EH (cell line): ENCODE measurements at places on chromosomes 1 and 21.

DNA sequence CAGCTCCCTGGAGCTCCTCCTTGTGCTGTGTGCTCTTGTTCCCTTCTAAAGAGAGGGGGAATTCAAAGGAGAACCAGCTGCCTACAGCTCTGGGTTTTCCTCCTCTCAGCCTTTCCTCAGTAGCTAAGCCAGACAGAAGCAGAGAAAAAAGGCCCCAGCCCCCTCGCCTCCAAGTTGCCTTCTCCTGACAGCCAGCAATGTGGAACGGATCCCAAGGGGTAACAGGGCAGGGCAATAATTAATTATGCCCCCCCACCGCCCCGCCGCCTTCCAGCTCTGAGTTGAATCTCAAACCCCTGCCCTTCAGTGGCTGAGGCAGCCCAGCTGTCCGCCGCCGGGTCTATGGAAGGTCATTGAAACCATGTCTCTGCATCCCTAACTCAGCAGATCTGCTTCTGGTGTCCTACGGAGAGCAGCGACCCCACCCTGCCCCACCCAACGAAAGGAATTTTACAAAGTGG, 69.0 kb upstream of the GOLT1A start:
- DNase-seq: no peak

DNA sequence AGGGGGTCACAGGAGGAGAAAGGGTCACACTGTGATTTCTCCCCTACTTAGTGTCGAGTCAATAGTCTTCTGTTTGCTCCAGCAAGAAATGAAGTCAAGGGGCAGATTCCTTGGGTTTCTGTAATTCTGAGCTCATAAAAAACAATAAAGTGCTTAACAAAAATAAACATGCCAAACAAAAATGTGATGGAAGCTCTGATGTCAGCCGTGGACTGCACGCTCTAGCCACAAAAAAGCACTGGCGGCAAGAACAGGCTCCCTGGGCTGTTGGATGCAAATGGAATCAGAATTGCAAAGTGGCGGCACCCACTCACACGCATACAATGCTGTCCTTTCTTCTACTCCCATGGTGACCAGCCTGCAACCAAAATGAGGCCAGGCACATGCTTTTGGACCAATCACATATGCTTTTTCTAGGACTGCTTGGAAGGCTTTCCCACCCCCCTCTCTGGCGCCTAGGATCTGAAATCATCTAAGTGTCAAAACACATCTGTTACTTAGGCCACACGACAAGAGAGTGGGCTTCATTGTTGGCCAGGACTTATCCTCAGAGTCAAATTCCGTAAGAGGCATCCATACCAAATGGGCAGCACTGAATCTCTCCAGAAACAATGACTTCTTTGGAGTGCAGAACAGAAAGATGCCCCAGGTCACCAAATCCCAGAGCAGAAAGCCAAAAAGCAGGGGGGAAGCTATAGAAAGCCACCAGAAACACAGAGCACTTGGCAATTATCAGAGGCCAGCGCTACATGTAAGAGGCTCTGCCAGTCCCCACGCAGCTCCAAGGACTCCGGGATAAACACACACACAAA, 9.2 kb downstream of the C1orf198 start:
- peak; percentile 96 for DNase-seq

DNA sequence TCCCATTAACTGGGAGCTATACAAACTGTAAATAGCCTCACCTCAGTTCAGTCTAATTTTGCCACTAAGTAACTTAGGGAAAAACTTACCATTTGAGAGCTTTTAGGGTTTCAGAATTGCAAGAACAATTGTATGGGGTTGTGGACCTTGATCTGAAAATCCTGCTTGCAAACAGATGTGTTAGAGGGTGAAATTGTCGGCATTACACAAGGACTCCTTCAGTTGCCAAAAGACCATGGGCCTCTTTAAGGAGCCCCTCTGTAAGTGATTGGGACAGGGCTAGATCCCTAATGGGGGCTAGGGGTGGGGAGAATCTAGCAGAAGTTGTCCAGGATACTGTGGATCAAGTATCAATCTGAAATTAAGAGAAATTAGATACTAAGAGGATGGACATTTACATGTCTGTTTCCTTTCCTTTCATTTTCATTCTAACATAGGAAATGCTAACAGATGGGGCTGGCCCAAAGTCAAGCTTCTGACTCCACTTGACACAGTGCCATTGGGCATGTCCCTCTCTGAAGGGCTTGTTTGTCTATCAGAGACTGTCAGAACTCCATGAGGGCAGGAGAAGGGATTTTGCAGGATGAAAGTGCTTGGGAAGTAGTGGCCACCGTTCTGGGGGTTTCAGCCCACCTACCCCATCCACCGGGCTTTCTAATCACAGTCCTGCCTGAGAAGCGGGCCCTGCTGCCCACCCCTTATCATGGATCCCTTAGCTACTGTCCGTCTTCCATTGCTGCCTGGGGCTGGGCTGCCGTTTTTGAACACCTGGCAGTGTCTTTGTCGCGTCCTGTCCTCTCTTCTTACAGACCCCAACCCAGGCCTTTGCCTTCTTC, 54.7 kb downstream of the STUM start:
- peak; percentile 76 for DNase-seq

DNA sequence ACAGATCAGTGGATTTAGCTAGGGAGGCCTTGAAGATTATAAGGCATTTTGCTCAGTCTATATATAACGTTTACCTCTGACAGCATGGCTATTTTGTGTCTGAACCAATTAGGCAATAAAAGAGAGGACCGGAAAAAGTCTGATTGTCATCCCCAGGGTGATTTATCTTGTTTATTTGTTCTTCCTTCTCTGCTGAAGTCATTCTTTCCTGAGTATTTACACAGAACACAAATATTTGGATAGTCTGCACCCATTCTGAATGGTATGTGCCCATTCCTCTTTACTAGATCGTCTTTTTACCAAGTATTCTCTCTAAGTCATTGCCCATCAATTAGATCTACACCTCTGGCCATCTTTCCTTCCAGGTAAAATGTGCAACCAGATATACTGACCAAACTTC, 1602.9 kb downstream of the KCNT2 start:
- DNase-seq: no peak

GRCh38 chr1:94541246-94542087, at the start of gene F3:
Gene F3 (minus strand): TSS chr1:94541759. CDS start chr1:94541636, 123 bp downstream.
- DNase-seq: peak; percentile 89

GRCh38 chr1:56360021-56360420, 219.3 kb downstream of the PLPP3 start:
- DNase-seq: peak; percentile 52

DNA sequence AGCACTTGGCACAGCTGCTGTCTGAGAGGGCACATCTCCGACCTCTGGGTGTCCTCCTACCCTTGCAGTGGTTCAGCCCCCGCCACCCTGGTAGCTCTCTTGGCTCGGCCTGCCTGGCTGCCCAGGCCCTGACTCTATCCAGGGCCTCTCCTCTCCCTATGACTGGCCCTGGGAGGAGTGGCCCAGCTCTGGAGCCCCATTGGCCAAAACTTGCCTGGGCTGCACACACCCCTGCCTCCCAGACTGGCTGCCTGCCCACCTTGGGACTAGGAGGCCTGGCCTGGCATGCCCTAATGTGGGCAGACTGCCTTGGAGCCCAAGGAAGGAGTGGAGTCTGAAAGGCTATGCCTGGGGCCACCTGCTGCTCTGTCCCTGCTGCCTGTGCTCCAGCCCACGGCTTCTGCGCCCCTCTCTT, 33.6 kb downstream of the ACOT11 start:
- peak; percentile 89 for DNase-seq

DNA sequence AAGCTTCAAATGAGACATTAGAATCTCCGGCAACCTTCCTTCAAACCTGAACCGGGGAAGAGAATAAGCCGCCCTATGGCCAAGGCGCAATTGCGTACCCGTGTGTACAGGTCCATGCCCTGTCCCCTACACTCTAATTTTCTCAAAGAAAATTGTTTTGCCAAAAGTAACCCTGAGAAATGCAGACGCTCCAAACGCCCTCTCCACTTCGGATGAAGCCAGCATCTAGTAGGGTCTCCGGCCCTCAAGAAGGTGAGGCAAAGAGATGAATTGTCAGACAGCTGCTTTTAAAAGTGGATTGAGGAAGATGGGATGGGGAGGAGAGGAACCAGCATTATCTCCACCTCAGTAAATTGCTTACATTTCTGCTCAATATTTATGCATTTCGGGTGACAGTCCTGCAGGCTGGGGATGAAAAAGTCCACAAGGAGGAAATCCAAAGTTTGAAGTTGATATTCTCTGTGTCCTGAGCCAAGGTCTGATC, 630 bp upstream of the LHX9 start:
- DNase-seq: no peak
